ENCODE measurements at places on chromosomes 7 and 10.

DNA sequence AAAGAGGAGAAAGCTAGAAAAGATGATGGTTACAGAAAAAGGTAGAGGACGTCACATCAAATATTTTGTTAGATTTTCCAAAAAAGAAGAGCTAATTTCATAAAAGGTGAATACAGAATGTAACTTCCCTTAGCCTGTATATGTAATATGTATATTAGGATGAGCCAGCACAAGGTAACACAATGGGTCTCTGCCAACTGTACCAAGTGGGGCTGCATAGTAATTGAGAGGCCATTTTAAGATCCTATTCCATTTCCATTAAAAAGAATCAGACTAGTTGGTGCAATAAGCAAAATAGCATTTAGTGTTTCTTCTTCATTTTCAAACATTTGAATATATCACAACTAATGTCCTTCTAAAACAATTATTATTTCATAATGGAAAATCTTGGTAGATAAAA is 134.6 kb downstream of the SEMA3A start:
- DNase-seq: no peak

DNA sequence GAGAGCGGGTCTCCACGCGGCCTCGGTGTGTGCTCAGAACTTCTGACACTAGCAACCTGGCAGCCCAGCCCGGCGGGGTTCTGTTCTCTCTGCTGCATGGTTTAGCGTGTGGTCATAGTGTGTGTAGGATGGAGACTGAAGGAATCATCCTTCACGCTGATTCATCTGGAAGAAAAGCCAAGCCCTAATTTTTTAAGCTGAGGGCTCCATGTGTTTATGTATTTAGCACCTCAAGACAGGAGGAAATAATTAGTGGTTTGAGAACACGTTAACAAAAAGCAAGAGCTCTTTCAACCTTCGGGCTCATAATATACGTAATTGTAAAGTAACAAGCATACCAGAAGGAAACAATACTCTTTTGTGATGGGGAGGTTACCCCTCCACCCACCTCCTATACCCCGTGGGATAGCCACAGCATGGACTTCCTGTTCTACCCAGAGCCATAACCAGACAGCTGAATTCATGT is 504.6 kb upstream of the MKI67 start:
- DNase-seq: no peak

DNA sequence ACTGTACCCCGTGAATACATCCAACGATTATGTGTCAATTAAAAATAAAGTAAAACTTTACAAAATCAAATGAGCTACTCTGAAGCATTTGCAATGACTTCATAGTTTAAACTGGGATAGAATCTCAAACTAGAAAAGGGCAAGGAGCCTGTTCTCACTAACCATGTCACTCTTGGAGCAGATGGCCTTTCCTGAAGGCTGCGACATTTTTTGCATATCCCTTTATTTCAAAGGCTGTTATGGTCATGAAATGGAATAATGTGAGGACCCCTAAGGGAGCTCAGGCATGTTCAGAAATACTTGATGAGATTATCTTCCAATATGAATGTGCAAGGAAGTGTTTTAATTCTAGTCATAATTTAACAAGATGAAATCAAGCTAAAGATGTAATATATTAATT is 679.4 kb downstream of the NRG3 start:
- DNase-seq: no peak

- DNase-seq: no peak
Observed at GRCh38 chr7:34365011-34365410, 293.0 kb upstream of the NPSR1 start.

DNA sequence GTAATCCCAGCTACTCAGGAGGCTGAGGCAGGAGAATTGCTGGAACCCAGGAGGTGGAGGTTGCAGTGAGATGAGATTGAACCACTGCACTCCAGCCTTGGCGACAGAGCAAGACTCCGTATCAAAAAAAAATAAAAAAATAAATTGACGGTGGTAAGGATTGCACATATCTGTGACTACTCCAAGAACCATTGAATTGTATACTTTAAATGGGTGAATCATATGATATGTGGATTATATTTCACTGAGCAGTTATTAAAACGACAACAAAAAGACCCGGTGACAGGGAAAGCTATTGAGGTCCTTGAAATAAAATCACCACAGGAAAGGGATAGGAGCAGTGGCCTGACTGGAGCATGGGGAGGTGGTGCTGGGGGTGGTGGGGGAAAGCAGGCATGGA is 31.2 kb upstream of the COMTD1 start:
- no peak for DNase-seq

DNA sequence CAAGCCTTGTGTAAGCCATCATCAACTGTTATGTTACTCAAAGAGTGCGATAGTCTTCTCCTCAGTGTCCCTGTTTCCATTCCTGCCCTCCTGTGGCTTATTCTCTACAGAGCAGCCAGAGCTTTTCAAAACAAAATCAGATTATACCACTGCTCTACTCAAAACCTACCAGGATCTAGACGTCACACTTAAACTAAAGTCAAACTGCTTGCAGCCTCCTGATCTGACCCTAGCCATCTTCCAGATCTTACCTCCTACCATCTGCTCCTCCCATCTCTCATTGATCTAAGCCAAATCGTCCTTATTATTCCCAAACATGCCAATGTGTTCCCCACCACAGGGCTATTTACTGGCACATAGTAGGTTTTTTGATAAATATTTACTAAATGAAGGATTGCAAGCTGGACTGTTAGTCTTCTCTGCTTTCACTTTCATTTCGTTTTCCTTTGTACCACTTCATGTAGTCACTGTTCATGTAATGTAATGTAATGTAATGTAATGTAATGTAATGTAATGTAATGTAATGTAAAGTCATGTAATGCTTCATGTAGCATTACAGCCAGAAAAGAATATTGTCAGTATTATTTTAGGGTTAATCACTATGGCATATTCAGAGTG is 116.1 kb downstream of the GPR37 start:
- DNase-seq: no peak

DNA sequence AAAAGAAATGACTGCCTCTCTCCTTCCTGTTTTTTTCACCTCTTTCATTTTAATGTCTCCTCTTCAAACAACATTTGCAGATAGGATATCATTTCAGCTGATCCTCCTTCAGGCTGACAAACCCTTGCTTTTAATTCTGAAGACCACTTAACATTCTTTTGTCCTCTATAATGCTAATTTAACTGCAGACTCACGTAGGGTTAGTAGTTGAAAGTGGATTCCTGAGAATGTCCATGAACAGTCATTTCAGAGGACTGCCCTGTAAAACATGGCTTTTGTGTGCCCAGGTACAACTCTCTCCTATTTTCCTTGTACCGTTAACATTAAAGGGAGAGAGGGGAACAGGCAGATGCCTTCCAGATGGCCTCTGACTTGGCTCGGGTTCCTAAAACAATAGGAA is 524.4 kb downstream of the SDK1 start:
- DNase-seq: no peak

DNA sequence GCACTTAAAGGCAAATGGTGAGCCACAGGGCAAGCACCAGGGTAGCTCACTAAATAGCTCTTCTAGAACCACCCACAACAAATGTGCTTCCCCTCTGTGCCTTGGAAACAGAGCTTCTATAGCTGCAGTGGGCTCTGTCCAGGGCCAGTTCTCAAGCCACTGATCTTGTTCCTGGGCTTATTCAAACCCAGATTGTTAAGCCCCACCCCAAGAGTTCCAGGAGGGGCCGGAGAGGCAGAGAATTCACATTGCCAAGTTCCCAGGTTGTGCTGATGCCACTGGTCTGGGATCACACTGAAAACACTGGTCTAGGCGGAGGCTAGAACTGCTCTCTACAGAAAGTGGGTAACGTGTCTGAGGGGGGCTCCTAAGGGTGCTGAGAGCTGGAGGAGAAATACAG is 15.4 kb upstream of the KDM7A start:
- no peak for DNase-seq

GRCh38 chr7:50618281-50618680 is 53.1 kb upstream of the DDC start:
- no peak for DNase-seq

DNA sequence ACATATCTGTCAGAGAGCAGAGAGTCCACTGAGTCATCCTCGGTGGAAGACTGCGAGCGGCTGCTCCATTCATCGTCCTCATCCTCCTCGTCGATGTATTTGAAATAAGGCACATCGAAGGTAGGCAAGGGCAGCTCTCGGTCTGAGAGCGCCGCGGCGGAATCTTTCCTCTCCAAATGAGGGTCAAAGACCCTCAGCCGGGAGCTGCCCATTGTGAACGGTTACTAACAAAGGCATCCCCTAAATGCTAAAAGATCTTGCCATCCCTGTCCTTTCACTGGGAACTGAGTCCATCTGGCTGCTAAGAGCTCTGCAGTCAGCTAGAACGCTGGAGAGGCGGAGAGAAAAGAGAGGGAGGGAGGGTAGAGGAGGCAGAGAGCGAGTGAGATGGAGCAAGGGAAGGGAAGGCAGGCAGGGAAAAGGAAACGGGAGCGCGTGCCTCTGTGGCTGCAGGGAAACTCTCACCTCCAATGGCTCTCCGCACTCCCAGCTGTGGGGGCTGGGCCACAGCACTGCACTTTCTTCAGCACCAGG is 163.4 kb downstream of the RAPGEF5 start:
- peak; percentile 26 for DNase-seq

- DNase-seq: peak; percentile 52
Observed at GRCh38 chr10:86876748-86877147, 80.7 kb downstream of the MMRN2 start.

GRCh38 chr10:17240096-17240495 is 12.1 kb downstream of the VIM start:
- DNase-seq: peak; percentile 26

- DNase-seq: no peak
Observed at GRCh38 chr10:35135861-35136260, 9.2 kb downstream of the CREM start.

DNA sequence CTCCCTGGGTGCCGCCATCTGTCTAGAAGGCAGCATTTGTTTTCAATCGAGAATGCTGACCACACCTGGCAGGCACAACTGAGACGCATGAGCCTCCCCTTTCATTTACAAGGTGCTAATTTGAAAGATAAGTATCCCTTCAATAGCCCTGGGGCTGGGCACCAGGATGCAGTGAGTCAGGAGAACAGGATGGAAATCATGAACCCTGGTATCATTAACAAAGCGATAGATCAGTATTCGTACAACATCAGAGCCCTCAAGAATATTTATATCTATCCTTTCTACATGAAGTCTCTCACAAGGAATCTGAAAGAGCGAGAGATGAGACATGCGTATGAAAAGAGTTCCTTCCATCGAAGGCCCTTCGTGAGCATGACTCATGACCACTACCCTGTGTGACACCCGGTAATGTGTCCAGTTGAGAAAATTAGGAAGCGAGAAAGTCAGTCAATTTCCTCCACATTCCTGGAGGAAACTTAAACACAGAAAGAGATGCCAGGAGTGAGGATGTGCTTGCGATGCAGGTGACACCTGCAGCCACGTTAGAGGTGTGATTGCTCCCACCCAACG is 123.1 kb upstream of the PITRM1 start:
- DNase-seq: no peak

DNA sequence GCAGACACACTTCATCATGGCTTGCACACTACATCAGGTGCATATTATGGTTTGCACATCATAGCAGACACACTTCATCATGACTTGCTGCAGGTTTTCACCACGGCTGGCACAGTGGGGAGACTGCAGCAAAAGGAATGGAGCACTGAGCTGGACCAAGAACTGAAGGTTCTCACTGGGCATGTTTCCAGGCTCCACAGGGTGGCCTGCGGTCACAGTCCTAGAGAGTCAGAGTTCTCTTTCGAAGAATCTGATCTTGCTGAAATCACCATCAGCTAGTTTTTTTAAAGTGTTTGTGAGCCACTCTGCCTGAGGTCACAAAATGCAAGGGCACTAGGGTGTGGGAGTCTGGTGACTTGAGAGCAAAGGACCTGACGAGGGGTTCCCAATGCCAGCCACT is 140.4 kb upstream of the NPY start:
- DNase-seq: no peak

DNA sequence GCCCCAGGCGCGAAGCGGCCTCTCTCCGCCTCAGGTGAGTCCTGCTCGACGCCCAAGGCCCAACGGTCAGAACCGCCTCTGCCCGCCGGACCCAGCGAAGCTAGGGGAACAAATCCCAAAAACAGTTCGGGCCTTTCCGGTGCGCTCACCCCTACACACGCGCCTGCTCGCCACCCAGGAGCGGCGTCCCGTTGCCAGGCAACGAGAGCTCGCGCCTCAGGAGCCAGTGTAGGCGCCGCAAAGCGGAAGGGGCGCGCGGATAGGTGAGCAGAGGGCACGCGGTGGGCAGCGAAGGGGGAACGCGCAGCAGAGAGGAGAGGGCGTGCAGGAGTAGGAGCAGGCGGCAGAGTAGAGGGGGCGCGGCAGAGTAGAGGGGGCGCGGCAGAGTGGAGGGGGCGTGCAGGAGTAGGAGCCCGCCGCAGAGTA is at the start of the genes DYDC1 and DYDC2:
Gene DYDC1 (minus strand): TSS at position 193 of the 426 bp plus-strand sequence. CDS start 4,154 bp downstream, outside the sequence.
Gene DYDC2 (plus strand): TSS at position 219 of the 426 bp plus-strand sequence. CDS start 5,663 bp downstream, outside the sequence.
- DNase-seq: peak; percentile 25

DNA sequence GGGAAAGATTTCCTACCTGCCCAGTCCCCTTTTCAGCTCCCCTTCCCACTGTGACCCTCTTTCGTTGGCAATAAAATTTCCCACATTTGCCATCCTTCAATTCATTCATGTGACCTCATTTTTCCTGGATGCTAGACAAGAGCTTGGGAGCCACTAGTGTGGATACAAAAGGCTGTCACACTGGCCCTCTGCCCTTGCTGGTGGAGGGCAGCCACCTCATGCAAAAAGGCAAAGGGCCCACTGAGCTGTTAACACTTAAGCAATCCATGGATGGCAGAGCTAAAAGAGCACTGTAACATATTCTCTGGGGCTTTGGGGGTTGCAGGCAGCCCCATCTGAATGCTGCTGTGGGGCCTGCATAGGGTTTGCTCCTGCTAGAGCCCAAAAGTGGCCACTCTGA is 315.1 kb downstream of the NEBL start:
- no peak for DNase-seq

- peak; percentile 92 for DNase-seq
Observed at GRCh38 chr7:47941136-47941844, 7.0 kb downstream of the PKD1L1 start.

- no peak for DNase-seq
Observed at GRCh38 chr7:131652934-131653333, 96.5 kb upstream of the PODXL start.

DNA sequence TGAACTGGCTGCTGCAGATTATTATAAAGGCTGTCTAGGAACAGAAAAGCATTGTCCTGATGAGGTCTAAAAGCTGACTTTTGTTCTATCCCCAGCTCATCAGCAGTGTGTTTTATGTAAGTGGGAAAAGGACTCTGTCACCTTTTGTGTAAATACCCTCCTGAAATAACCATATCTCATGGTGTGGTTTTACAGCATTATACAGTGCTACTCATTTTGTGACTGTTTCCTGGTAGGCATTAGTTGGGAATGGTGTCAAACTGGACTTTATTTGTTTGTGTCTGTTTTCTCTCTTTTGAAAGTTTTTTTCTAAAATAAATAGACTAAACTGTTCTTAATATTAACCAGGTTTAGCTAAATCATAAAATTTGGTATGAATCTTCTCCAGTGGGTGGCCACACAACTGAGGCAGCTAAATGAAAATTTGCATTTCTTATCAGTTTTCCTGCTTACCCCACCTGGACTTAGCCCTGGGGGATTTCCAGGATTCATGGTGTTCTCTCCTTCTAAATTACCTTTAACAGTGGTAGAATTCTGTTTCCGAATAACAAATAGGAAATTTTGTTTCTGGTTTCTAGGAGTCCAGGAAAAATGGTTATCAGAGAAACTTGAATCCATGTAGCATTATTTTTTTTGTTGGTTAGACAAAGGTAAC is 140.9 kb downstream of the LHFPL3 start:
- DNase-seq: no peak

Measured in cardiac fibroblast (primary cell).